ENCODE measurements at places on chromosomes 12 and 14.

DNA sequence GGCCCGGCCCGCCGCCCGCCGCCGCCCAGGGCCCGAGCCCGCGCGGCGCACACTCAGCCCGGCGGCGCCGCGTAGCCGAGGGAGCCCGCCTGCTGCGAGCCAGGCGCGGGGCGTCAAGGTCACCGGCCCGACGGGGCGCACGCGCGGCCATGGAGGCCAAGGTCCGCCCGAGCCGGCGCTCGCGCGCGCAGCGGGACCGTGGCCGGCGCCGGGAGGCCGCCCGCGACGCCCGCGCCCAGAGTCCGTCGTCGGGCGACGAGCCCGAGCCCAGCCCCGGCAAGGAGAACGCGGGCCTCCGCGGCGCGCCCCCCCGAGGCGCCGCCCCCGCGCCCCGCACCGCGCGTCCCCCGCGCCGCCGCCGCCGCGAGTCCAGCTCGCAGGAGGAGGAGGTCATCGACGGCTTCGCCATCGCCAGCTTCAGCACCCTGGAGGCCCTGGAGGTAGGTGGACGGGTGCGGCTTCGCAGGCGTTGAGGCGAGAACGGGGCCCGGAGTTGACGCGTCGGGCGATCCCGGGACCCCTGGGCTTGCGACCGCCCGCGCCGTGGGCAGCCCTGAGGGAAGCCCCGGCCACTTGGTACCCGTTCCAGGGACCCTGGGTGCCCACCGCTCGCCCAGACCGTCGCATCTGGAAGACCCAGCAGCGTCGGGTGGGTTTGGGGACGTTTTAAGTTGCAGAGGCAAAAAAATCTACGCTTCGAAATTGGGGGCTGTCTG lies 629 bp downstream of the FBRSL1 start:
- no peak for DNase-seq

GRCh38 chr14:55070981-55071411 lies 19.5 kb downstream of the MAPK1IP1L start:
- no peak for DNase-seq

- peak; percentile 70 for DNase-seq
Measured at GRCh38 chr12:124745891-124746570, 117.6 kb downstream of the SCARB1 start.

DNA sequence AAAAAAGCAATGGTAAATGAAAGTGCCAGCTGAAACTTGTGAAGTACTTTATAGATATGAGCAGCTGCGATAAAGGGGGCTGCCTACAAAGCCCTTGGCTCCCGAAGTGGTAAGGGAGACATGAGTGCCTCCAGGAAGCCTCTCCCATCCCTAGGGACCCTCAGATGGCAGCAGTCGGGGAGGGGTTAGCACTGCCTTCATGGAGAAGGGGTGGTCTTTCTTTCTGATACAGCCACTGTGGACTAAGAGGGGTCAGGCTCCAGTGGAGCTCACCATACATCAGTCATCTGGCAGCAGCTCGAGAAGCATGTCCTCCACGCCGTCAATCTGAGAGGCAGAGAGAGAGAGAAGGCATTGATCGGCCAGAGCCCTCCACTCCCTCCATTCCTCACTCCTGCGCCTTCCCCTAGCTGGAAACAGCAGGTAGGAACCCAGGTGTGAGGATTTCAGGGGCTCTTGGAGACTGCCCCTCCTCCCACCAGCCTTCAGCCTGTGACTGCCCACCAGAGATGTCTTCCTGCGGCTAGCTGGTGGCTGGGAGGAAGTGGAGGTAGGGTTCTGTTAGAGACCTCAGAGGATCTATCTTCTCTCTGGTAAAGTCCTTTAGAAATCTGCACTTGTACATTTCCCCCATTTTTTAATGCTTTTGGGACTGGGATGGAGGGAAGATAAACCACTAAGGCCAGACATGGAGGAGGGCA lies 2.3 kb downstream of the TCL1A start:
- no peak for DNase-seq

- no peak for DNase-seq
Measured at GRCh38 chr12:110200124-110200417, 75.9 kb downstream of the IFT81 start.

DNA sequence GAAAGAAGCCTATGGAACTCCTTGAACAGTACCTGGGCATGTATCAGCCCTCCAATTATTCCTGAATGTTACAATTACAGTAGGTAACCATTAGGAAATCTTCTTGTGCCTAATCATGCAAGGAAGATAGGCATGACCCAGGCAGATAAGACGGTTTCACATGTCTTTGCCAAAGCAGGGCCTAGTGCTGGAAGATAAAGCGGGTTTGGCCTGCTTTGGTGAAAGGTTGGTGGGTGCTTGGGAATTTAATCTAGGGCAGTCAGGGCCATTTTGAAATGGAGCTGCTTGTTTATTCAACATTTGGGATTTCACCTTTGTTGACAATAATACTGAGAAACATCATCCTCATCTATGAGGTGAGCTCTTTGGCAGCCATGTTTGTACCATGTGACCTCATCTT lies 12.5 kb upstream of the SRSF5 start:
- no peak for DNase-seq

GRCh38 chr12:71303199-71303598 lies 136.4 kb upstream of the LGR5 start:
- no peak for DNase-seq

DNA sequence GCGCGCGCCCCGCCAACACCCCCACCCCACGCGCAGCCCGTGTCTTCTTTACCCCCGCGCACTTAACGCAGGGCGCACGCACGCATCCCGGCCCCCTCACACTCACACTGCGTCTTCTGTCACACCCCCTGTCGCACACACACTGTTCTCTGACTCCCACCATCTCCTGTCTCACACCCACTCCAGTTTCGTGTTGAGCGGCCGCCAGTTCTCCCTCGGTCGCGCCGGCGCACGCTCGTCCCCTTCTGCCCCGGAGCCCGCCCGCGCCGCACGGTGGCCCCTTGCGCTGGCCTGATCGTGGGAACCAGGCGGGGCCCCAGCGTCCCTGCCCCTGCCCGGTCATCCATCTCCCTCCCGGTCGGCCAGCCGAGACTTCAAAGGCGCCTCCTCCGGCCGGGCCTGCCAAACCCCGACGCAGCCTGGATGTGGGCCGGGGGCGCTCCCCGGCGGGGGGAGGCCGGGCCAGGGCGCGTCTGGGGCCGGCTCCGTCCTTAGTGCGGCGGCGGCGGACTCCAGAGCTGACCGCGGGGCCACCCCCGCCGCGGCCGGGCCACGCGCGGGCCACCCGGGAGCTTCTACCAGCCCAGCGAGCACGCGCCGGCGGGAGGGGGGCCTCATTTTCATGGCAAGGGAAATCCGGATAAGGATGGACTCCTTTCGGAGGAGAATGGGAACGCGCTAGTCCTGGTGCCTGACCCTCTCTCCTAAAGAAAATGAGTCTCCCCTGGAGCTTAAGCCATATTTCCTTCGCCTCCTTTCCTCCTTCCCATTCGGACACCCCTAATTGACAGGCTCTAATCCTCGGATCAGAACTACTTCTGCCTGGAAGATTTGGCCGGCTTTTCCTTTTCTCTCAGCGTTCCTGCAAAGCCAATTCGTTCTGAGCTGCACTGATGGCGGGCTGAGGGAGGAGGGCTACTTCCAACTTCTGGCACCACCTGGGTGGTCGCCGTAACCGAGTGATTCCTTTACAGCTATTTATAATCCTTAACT lies 82.0 kb upstream of the HMGA2 start:
- no peak for DNase-seq
